Lower lobe of right lung (tissue), 2 donors: ENCODE measurements at places on chromosomes 7 and 10. TPM values are rescaled to one million over a fixed set of nuclear protein-coding genes. Genes with fewer than 3 reads are reported as not detected.
A peak's percentile ranks its signal among the peaks of the same experiment; 100 is the strongest.

DNA sequence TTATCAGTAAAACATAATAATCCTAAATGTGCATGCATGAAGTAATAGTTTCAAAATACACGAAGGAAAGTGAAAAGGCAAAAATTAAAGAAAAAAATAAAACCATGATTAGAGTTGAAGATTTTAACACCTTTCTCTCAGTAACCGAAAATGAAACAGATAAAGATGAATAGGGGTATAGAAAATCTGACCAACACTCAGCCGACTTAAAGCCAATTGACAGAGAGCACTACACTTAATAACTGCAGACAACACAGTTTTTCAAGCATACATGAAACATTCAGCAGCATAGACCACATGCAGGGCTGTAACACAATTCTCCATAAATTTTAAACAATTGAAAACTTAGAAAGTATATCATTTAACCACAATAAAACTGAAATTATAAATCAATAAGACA is 76.1 kb downstream of the CUBN start:
- H3K4me3 ChIP-seq: no peak overlapping the region
- H3K4me1 ChIP-seq: no peaks in the 10 kb centered on the region
- no peak for DNase-seq
- no peaks in the 10 kb centered on the region for H3K27me3 ChIP-seq

- no peaks in the 10 kb centered on the region for H3K36me3 ChIP-seq
- H3K4me3 ChIP-seq: peak overlapping the region; percentile 68
- no peak for DNase-seq
- peak overlapping the region; percentile 78 for H3K27ac ChIP-seq
Observed at GRCh38 chr7:128937271-128937646, 468 bp upstream of the IRF5 start.

GRCh38 chr10:7945469-7946187 is 108.9 kb upstream of the GATA3 start:
- no peak for DNase-seq
- no peak overlapping the region for H3K4me3 ChIP-seq
- peaks cover 4% of the 10 kb centered on the region for H3K4me1 ChIP-seq
- no peak overlapping the region for H3K27ac ChIP-seq

DNA sequence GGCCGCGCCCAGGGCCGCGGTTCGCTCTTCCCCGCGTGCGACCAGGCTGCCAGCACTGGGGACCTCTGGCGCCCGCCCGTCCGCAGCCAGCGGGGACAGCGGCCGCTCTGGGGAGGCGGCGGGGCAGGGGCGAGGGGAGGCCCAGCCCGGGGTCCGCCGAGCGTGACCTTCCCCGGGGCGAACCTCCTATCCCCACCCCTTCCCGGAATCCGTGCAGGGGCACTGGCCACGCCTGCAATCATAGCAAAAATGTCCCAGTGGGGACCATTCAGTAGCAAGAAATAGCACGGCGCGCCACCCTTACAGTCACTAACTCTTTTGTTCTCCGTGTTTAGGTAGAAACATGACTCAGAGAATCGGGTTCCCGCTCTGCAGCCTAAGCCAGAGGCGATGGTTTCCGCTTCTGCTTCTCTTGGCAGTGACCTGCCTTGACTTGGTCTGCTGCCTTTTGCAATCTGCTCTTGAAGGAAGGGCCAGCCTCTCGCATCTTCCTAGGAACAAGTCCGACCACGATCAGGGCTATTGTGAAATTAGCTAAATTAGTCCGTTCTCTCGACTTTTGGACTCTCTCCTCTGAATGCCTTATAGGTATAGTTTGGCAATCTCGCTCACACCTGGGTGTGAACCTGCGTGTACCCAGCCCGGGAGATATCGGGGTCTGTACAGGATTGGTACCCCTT is 79.3 kb upstream of the ACBD5 start:
- H3K27me3 ChIP-seq: peaks cover 18% of the 10 kb centered on the region
- peak overlapping the region; percentile 60 for H3K27ac ChIP-seq
- H3K36me3 ChIP-seq: no peaks in the 10 kb centered on the region
- DNase-seq: peak; percentile 83
- H3K4me3 ChIP-seq: peak overlapping the region; percentile 48
- H3K4me1 ChIP-seq: peaks cover 8% of the 10 kb centered on the region

DNA sequence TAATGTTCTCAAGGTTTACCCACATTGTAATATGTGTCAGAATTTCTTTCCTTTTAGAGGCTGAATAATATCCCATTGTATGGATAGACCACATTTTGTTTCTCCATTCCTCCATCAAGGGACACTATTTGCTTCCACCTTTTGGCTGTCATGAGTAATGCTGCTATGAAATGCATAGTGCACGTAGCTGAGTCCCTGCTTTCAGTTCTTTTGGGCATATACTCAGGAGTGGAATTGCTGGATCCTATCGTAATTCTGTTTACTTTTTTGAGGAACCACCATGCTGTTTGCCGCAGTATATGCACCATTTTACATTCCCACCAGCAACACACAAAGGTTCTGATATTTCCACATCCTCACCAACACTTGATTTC is 60.0 kb downstream of the PRF1 start:
- no peaks in the 10 kb centered on the region for H3K4me1 ChIP-seq
- H3K36me3 ChIP-seq: peaks cover 29% of the 10 kb centered on the region
- H3K27ac ChIP-seq: no peak overlapping the region
- no peak overlapping the region for H3K4me3 ChIP-seq
- H3K27me3 ChIP-seq: no peaks in the 10 kb centered on the region

LBX1 gene
- total RNA-seq: not detected

RADIL gene
- 9.7 TPM for total RNA-seq
